ENCODE measurements at places on chromosomes 5 and 9.
A peak's percentile ranks its signal among the peaks of the same experiment; 100 is the strongest.

GRCh38 chr9:91378695-91379127, 17.0 kb upstream of the AUH start:
- DNase-seq, result peak; percentile 15

GRCh38 chr9:87375397-87376073, 122.1 kb upstream of the DAPK1 start:
- peak; percentile 68 for DNase-seq

DNA sequence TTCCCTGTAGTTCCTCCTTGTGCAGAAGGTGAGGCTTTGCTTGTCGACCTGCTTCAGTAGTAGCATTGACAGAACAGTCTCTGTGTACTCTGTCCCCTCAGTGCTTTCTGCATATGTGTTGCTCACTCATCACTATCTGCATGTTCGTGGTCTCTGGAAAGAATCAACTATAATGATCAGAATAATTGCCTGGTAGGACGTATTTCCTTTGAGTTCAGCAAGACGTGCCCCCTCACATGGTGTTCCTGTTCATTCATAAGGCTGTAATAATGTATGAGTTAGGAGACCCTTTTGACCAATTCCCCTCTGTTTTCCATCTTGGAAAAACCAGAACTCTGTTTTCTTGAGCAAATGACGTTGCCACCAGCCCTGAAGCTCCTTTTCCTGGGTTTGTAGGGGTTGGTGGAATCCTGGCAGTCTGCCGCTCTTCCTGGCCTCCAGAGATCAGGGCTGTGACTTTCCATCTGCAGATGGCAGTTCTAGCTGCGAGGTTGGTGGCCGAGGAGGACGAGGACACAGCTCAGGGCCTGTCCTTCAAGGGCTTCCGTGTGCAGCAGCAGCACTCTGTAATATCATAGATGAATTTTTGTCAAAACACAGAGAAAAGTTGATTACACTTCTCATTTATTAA, 61.9 kb downstream of the EXOSC2 start:
- DNase-seq, result no peak

- DNase-seq, result no peak
Observed at GRCh38 chr5:141811287-141812155, 66.7 kb downstream of the PCDH1 start.

DNA sequence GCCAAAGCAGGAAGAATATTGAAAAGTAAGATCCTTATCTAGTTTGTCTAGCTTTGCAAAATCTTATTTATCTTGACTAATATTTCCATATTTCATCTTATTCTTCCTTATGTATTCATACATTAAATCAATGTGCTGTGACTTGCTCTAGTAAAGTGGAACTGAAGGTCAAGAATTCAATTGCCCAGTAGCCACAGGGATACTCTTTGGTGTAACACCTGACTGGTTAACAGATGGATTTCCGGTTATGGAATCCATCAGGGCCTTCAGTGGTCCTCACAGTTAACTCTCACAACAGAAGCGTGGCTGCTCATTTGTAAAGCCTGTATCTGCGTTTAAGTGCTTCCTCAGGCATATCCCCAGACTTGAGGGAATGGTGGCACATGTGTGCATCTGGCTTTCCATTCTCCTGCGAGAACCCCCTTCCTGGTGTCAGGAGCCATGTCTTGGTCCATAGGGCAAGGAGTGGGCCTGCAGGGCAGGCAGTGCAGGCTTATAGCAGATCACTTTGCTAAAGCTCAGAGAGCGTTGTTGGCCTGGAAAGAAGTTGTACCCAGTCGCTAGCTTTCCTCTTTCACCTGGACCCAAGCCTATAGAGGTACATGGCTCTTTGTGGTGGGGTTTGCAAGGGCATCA, 99.2 kb downstream of the HSPA4 start:
- no peak for DNase-seq

- DNase-seq, result no peak
Observed at GRCh38 chr9:5999443-6000101, 15.9 kb downstream of the RANBP6 start.

- no peak for DNase-seq
Observed at GRCh38 chr9:80282766-80283165, 711.0 kb downstream of the TLE4 start.

GRCh38 chr5:132760601-132761317, 13.5 kb downstream of the CCNI2 start:
- no peak for DNase-seq

- DNase-seq, result no peak
Observed at GRCh38 chr5:170740551-170741205, 42.8 kb upstream of the GABRP start.

GRCh38 chr9:121684381-121685145, 33.1 kb downstream of the DAB2IP start:
- DNase-seq, result no peak

GRCh38 chr5:15827741-15828140, 327.8 kb downstream of the FBXL7 start:
- DNase-seq, result no peak

DNA sequence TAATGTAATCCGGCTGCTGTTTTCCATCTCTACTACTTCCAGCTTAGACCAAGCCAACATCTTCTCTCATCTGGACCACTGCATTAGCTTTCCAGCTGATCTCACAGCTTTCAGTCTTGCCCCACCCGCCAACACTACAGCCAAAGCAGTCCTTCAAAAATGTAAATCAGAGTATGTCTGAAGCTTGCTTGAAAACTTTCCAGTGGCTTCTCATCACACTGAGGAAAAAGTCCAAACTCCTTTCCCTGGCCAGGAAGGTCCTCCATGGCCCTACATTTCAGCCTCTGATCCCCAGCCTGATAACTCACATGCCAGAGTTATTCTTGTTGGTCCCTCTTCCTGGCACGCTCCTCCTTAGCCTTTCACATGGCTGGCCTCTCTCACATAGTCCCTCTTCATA, 38.5 kb downstream of the TTC1 start:
- no peak for DNase-seq

DNA sequence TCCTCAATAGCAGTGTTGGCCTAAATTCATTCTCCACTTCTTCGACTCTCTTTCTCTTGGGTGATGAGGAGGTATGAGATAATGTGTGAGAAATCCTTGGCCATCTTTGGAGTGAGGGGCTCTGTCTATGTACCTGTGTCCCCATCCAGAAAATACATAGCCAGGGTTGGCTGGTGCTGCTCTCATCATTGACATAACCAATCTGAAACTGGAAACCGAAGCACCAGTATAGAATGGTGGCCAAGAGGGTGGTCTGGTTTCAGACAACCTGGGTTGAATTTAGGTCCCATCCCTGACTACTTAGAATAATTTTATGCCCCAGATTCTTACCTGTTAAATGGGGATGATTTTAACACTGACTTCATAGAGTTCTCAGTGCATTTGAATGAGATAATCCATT, 208.1 kb downstream of the ARHGAP26 start:
- no peak for DNase-seq

Data from HCEC 1CT (cell line).